ENCODE measurements at places on chromosomes 1 and 21.

- peak; percentile 93 for DNase-seq
These were observed 34.9 kb downstream of the ECE1 start for GRCh38 chr1:21255284-21255942.

DNA sequence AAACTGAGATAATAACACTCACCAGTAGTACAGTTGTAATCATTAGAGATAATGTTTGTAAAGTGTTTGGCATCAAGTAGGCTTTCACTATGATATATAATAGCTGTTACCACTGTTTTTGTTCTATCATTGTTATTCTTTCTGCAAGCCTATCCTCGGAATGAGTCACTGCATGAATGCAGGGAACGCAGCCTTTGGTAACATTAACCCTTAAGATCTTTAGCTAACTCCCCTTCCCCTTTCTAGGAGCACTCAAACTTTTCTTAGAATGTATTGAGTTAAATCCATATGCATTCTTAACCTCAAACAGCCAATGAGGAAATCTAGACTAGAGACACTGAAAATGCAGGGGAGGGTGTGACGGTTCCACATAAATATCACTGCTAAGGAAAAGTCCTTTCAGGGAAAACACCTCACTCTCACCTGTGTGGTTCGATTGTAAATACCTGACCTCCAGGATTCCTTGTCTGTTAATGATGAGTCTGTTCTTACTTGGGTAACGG is 467.3 kb downstream of the SETD4 start:
- DNase-seq, result no peak

- DNase-seq, result no peak
These were observed 12.2 kb upstream of the SPEN start for GRCh38 chr1:15835205-15835740.

- DNase-seq, result no peak
These were observed 42.2 kb downstream of the RNF220 start for GRCh38 chr1:44447051-44447810.

- DNase-seq, result no peak
These were observed 17.4 kb downstream of the TNFRSF1B start for GRCh38 chr1:12184008-12184681.

DNA sequence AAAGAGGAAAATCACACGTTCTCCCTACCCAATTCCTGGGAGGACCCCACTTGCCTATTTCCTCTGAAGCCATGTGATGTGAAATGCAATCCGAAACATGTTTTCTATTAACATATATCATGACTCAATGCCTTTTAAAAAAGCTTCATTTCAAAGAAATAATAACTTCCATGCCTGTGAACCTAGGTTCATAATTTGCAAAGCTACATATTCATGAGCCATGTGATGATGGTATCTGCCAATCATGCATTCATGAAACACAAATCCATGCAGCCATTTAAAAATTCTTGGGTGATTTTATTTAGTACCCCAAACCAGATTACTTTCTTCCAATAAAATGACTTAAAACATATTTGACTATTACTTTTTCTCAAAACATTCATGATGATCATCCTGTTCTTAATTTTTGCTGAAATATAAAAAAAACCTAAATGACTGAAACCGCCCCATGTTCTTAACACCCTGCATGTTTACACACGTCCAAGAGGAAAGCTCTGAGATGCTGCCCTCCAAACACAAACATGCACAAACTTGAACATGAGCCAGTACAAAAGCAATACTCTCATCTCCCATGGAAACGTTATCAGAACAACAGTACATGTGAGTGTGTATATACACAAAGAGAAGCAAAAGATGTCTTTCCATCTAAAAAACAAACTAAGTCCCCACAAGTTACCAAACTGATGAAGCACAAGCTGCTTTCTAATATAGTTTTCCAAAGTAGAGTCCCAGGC is 140.1 kb downstream of the TGFBR3 start:
- DNase-seq, result no peak

- DNase-seq, result no peak
These were observed 62.2 kb downstream of the LRRC40 start for GRCh38 chr1:70143048-70143659.

DNA sequence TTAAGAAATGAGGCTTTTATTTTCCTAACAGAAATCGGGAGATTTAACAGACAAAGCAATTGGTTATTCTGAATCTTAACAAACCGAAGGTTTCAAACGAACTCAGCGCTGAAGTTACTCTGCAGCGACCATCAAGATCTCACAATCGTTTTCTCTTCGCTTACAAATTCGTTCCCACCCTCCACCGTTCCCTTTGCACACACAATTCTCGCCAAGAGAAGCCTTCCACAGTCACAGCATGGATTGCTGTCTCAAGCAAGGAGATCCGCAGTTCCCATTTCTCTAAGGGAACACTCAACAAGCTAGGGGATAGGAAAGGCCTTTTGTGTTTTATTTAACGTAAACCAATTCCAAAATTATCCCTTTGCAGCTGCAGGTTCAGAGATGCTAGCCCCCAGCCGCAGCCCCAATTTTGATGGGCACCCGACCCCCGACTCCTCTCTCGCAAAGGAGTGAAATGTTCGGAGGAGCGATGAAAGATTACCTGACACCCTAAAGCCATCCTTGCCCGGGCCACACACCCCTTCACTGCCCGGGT is 755 bp downstream of the FBXO42 start:
- no peak for DNase-seq

DNA sequence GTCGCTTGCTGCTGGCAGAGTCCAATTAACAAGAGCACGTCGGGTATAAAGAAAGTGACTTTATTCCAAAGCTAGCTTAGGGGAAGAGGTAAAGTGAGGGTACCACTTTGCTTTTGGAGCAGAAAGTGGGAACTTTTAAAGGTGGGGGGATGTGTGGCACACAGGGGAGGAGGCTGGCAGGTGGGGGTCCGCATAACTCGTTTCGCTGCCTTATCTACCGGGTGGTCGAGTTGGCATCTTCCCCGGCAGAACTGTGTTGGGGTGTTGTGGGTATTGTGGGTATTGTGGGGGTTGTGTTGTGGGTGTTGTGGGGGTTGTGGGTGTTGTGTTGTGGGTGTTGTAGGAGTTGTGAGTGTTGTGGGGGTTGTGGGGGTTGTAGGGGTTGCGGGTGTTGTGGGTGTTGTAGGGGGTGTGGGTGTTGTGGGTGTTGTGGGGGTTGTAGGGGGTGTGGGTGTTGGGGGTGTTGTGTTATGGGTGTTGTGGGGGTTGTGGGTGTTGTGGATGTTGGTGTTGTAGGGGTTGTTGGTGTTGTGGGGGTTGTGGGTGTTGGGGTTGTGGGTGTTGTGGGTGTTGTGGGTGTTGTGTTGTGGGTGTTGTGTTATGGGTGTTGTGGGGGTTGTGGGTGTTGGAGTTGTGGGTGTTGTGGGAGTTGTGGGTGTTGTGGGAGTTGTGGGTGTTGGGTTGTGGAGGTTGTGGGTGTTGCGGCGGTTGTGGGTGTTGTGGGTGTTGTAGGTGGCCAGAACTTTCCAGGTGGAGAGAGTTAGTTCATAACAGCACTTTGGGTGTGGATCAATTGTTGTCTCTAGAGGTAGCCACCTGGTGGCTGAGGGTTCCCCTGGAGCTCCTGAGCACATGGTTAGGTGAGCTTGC is 52.7 kb downstream of the AGPAT3 start:
- DNase-seq, result no peak

DNA sequence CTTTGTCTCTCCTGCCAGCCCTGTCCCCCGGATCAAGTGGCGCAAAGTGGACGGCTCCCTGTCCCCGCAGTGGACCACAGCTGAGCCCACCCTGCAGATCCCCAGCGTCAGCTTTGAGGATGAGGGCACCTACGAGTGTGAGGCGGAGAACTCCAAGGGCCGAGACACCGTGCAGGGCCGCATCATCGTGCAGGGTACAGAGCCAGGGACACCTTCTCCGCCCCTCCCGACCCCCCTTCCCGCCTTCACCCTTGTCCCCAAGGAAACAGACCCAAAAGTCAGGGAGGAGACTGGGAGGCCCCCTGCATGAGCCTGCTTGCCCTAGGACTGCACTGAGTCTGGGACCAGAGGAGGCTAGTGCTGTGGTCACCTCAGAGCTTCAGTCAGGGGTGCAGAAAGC is 18.2 kb downstream of the CNTN2 start:
- DNase-seq, result no peak

- no peak for DNase-seq
These were observed 49.9 kb upstream of the A3GALT2 start for GRCh38 chr1:33370827-33371226.

DNA sequence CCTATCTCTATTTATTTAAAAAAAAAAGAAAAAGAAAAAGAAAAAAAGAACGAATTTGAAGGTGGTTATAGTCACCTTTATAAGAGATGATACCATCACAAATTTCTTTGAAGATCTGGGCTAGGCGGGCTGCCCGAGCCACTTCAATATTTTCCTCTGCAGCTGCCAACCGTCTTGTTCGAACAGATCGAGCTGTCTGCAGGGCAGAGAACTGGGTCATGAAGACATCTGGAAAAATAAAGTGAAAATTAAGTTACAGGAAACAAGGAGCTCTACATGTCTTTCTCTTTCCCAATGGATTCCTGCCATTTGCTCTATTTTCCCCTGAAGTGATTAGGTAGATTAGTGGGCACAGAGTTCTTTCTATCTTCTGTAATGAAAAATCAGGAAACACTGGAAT is 31.9 kb downstream of the RUSC1 start:
- no peak for DNase-seq

DNA sequence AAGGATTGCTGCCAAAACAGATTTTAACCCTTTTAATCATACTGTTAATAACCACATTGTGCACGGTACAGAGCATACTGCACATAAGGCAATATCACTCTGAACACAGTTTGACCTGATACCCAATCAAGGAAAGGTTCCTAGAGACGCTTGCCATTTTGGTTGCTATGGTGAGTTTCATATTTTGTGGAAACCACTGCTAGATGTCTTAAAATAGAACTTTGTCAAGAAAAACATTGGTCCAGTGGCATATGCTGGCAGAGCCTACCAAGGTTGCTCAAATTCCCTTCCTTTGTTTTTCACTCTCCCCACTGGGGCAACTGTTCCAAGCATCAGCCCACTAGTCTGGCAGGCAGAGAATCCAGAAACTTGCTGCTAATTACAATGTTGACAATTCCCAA is 114.8 kb upstream of the DPYD start:
- DNase-seq, result peak; percentile 98

- no peak for DNase-seq
These were observed 639 bp downstream of the IL20 start for GRCh38 chr1:206866062-206866461.

GRCh38 chr1:193846411-193846810 is 660.0 kb upstream of the B3GALT2 start:
- DNase-seq, result no peak

DNA sequence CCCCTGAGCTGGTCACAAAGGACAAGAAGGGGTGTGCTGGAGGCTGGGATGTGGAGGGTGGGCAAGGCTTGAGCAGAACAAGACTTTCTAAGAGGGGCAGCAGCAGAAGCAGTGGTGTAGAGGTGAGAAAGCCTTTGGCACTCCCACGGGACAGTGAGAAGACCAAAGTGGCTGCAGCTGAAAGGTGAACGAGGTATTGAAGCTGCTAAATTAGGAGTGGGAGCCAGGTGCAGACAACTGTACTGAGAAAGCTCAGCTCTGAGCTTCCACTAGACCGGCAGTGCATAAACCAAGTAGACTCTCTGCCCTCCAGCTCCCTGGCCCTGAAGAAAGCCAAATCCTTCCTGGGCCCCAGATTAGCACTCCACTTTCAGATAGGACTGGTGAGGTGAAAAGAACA is 93.0 kb downstream of the VWA5B1 start:
- no peak for DNase-seq

GRCh38 chr1:21302747-21303715 is 12.8 kb upstream of the ECE1 start:
- DNase-seq, result no peak

DNA sequence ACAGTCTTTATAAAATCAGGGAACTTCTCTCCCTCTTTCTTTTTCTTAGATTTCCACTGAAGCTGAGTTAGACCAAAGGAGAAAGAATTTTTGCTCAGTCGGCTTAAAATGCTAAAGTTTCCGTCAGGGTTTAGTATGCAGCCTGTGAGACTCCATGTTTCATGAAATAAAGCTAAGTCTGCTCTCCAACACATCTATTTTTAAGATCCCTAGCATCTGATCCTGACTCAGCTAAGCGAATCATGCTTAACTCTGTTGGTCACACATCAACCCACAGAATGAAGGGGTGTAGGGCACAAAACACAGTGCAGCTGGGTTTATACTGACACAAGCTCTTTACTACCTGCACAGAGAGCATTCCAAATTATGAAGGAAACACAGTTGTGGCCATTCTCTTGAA is 102.4 kb upstream of the ZNF281 start:
- DNase-seq, result no peak

DNA sequence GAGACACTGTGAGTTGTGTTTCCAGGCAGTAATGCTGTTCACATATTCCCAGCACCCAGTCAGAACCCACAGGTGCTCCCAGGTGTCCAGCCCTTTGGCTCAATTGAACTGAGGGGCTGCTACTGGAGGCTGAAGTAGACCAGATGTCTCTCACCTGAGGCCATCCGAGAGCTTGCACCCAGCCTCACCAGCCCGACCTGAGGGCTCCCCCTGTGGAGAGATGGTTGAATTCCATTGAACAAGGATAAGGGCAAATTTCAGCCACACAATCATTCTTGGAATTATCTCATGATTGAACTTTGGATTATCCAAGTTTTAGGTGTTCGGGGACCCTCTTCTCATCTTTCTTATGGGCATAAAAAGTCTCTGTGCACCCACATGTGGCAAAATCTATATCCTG is 52.1 kb downstream of the OBSCN start:
- no peak for DNase-seq

DNA sequence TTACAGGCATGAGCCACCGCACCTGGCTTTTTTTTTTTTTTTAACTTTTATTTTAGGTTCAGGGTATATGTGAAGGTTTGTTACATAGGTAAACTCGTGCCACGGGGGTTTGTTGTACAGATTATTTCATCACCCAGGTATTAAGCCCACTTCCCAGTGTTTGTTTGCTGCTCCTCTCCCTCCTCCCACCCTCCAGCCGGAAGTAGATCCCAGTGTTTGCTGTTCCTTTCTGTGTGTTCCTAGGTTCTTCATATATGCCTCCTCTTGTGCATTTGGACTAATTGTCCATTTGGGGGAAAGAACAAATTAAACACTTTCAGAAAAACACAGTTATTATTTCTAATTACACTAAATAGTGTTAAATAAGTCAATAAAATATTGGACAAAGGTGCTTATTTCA is 1.1 kb upstream of the SLC2A7 start:
- no peak for DNase-seq

GRCh38 chr1:12532405-12533315 is 85.3 kb downstream of the DHRS3 start:
- no peak for DNase-seq

- no peak for DNase-seq
These were observed 30.9 kb downstream of the SLC27A3 start for GRCh38 chr1:153805886-153806719.

GRCh38 chr21:14273736-14274538 is 58.0 kb downstream of the RBM11 start:
- DNase-seq, result no peak
